BJ (cell line): ENCODE measurements at places on chromosomes 7 and 10.

GRCh38 chr7:31890766-31891165 lies 179.4 kb downstream of the PDE1C start:
- no peak for DNase-seq

DNA sequence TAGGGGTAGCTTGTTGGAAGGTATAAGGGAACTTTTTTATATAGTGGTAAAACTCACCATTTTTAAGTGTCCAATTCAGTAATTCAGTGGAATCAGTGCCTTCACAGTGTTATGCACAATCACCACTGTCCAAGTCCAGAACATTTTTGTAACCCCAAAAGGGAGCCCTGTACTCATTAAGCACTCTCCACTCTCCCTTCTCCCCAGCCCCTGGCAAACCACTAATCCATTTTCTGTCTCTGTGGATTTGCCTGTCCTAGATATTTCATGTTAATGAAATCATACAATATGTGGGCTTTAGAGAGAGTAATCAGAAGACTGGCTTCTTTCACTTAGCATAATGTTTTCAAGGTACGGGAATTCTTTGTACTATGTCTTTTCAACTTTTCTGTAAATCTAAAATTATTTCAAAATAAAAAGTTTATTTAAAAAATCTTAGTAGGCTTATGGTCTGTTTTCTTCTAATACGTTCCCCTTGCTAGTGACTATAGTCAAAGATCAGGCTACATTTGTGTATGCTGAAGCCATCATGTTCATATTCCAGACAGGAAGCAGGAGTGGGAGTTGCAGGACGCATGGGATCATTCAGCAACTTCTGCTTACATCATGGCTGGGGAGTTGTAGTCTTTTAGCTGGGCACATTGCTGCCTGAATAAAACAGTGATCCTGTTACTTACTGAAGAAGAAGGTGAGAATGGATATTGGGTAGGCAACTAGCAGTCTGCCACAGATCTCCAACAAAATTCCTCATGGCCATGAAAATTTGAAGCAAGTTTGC lies 35.4 kb upstream of the TAX1BP1 start:
- DNase-seq: no peak

DNA sequence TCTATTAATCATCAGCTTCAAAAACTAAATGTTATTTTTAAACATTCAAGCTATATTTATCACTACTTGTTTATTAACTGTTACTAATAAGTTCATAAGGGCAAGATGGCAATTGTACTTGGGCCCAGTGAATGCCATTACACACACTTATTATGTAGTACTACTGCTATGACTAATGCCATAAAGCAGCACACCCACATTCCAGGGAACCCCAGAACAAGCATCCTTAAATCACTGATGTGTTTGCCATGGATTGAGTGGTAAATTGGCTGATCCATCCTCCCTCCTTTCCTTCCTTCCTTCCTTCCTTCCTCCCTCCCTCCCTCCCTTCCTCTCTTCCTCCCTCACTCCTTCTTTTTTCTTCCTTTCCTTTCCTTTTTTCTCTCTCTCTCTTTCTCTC lies 37.4 kb upstream of the RSU1 start:
- no peak for DNase-seq

DNA sequence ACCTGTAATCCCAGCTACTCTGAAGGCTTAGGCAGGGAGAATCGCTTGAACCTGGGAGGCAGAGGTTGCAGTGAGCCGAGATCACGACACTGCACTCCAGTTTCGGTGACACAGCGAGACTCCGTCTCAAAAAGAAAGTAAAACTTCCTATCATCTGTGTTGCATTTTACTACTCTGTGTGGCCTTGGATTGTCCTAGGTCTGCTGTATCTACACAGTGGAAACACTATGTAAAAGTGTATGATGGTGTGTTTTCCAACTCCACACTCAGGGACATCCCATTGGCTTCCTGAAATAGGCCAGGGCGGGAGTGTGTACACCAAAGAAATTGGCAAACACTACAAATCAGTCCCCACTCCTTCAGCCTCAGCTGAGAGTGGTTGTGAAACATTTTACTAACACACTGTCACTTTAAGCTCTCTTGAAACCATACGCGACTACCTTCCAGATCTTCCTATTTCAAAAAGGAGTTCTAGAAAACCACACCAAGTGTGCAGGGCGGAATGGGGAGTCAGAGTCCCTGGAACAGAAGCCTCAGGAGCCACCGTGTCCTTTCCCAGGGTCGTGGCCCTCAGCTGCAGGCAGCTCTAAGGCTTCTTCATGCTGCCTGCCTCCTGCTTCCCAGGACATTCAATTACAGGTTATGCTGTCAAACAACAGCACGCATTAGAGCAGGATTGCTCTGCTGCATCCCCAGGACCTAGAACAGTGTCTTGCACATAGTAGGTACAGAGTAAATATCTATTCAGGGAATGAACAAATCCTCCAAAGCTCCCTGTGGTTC lies 275.4 kb downstream of the PARD3 start:
- peak; percentile 14 for DNase-seq

- DNase-seq: no peak
These were observed 141.6 kb downstream of the PRKAG2 start for GRCh38 chr7:151735186-151735850.

DNA sequence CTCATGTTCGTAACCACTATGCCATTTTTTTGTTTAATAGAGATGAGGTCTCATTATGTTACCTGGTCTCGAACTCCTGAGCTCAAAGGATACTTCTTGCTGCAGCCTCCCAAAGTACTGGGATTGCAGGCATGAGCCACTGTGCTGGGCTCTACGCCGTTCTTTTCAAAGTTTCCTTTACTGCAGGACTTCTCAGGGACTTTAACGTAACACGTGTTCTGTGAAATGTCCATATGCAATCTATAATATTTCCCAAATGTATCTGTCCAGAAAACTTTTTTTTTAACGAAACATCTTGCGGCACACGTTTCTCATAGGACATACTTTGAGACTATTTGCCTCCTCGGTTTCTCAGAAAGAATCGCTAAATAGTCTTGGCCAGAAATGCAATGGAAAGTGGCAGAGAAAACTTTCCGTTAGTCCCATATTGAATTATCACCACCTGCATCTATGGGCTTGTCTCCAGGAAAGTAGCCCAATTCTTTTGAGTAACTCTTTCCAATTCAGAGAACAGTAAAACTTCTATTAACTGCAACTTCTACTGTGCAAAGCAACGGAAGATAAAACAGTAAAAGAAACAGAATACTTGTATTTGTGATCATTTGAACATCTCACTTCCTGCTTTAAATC lies 96.3 kb downstream of the ELMO1 start:
- DNase-seq: no peak

GRCh38 chr7:8378349-8379019 lies 54.9 kb upstream of the NXPH1 start:
- no peak for DNase-seq

DNA sequence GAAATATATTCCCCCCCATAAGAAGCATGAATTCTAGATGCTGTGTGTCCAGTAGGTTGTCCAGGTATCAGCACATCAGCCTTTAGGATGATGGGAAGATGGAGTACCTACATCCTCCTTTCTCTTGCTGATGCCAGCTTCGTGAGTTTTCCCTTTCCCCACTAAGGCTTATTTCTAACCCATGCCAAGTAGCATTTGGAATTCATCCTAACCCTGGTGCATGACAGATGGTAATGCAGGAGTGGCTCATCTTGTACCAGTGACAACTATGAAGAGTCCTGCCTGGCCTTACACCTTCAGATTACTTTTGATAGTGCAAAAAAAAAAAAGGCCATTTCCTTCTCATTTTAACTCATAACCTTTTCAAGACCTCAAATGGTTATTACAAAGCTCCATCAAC lies 58.7 kb downstream of the ARHGAP21 start:
- DNase-seq: no peak

- DNase-seq: no peak
These were observed 218.8 kb upstream of the FRMD4A start for GRCh38 chr10:14549496-14549895.

DNA sequence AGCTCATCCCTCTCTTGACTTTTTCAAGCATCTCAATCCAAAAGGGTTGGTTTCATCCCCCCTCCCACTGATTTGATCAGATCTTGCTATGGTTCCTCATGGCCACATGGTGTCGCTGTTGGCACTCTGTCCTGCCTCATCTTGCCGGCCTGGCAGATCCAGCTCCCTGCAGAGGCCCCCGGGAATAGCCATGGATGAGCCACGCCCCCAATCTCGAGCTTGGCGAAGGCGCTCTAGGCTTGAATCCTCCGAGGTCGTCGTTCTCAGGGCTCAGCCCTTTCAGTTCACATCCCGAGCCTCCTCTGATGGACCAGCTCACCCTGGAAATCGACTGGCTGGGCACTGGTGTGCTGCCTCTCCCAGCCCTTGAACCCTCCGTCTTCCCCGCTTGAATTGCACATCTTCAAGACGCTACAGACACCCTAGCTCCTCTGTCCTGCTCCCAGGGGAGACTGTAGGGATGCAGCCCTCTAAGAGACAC lies 628.7 kb downstream of the TYW1 start:
- no peak for DNase-seq

GRCh38 chr10:75097666-75098285 lies 13.7 kb upstream of the SAMD8 start:
- DNase-seq: no peak

DNA sequence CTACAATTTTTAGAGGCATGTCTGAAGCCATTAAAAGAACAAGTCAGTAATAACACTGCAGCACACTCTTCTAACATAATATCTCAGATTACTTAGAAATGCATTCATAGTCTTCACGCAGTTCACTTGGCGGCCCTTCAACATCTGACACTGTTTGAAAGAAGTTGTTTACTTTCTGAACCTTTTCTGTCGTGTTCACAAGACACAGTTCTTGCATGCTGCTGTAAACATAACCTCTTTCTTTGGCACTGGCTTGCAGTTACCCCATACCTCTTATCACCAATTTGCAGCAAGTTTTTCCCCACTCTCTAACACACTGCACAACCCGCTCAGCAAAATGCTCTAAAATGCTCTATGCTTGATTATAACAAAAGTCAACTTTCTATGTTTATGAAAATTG lies 12.0 kb downstream of the PIP4K2A start:
- DNase-seq: no peak

- no peak for DNase-seq
These were observed 568.4 kb downstream of the REEP3 start for GRCh38 chr10:64089648-64090047.
